ENCODE measurements at places on chromosomes 13 and 19.
A peak's percentile ranks its signal among the peaks of the same experiment; 100 is the strongest.

- peak; percentile 81 for DNase-seq
Observed at GRCh38 chr13:20814224-20814910, 40.6 kb upstream of the EEF1AKMT1 start.

DNA sequence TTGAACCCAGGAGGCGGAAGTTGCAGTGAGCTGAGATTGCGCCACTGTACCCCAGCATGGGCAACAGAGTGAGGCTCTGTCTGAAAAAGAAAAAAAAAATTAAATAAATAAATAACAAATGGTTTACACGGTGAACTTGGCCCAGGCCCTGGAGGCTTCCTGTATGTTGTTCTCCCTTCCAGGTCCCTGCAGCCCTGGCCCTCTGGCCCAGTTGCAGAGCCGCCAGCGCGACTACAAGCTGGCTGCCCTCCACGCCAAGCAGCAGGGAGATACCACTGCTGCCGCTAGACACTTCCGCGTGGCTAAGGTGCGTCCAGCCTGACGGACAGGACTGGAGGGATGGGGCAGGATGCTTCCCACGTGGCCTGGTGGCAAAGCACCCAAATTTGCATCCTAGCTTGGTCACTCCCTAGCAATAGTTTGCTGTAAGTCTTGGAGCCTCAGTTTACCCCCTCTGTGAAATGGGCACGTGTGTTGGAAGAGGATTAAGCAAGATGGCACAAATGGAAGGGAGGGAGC is 11.9 kb downstream of the CC2D1A start:
- no peak for DNase-seq

- DNase-seq = peak; percentile 55
Observed at GRCh38 chr13:99113351-99113750, 87.3 kb upstream of the UBAC2 start.

- DNase-seq = peak; percentile 30
Observed at GRCh38 chr13:113997845-113998751, 24.2 kb upstream of the C13orf46 start.

GRCh38 chr19:6048348-6048747 is 62.0 kb downstream of the RFX2 start:
- DNase-seq = no peak

DNA sequence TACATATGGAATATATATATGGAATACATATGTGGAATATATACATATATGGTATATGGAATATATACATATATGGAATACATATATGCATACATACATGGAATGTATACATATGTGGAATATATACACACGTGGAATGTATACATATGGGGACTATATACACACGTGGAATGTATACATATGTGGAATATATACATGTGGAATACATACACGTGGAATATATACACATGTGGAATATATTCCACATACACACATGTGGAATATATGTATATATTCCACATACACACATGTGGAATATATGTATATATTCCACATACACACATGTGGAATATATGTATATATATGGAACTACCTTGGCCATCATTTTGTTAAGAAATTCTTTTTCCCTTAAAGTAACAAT is 31.1 kb downstream of the ZNF571 start:
- no peak for DNase-seq

DNA sequence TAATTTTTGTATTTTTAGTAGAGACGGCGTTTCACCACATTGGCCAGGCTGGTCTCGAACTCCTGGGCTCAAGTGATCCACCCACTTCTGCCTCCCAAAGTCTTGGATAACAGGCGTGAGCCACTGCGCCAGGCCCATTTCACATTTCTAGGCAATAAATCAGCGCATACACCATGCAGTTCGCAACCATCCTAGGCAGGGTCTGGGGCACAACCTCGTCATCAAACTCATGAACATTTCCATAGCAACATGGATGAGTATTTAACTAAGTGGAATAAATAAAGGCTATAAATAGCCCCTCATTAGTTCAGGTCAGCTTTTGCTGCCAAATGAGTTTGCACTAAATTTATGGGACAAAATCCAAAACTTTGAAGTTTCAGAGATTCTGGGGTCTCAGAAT is 8.2 kb downstream of the MEIS3 start:
- no peak for DNase-seq

DNA sequence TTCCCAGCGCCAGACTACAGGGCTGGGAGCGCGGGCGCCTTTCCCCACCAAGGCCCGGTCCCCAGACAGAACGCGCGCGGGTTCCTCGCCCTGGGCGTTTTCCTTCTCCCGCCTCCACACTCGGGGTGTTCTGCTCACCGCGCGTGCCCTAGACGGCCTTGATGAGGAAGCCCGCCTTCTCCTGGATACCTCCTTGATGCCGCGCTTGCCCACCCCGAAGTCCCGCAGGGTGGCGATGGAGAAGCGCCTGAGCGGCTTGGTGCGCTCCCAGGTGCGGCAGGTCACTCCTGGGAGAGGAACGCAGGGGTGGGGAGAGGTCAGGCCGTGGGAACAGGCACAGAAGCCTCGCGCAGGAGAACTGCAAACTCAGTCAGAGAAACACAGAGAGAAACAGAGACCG is 34.8 kb downstream of the CYP2B6 start:
- no peak for DNase-seq

- DNase-seq = peak; percentile 19
Observed at GRCh38 chr13:90416519-90416918, 931.0 kb upstream of the MIR17HG start.

DNA sequence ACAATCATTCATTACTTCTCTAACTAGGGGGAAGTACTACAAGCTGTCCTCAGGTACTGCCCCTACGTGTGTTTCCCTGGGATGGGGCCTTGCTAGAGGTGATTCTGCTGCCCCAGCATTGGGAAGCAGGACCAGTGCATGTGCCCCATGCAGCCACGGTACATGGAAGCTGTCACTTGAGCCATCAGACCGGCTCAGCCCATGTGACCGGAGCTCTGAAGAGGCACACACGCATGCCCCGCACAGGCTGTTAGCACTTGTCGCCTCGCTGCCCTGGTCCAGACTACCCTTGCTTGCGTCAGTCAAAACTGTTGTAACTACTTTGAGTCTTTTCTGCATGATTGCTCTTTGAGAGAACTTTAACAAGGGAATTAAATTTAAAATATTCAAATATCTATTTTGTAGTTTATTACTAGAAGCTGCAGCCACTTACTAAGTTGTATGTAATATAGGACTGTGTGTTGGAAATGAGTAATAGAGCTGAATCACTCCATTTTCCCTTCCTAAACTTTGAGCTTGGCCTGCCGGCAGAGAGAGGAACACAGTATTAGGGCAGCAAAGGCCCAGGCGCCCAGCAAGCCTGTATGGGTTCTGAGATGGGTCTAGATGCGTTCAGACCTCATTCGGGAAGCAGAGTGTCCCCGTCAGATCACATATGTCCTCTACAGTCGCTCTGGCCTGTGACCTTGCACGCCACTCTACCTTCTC is 42.2 kb downstream of the DHRS12 start:
- no peak for DNase-seq

DNA sequence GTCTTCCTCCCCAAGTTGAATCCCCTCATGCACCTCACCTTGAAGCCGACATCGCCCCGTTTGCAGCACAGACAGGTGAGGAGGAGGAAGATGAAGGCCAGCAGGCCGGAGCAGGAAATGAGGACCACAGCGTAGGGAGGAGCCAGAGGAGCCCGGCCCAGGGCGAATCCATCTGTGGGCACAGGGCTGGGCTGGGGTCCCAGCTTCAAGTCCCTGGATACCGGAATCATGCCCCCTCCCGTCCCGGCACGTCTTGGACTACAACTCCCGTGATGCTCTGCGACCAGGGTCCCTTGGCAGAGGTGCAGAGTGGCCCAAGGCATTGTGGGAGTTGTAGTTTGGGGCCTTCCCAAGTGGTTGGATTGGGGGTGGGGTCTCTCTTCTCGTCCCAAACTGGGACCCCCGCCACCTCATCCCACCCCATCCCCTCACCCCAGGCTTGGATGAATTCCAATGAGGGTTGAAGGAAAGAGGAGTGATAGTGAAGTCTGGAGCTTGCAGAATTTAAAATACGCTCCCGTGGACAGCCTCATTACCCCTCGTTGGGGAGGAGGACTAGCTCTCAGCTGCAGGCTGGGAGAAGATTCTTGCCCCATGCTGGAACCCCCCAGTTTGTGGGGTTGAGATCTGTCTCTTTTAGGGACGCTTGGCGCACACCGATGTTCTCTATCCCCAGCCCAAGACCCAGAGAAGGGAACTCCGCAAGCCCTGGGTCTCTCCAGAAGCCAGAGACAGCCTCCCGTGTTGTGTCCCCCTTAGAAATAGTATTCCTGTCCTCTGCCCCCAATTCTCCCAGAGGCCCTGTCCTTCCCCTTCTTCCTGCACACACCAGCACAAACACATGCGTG is 990 bp downstream of the LMTK3 start:
- DNase-seq = no peak

- DNase-seq = no peak
Observed at GRCh38 chr13:101545521-101545920, 93.0 kb downstream of the ITGBL1 start.

DNA sequence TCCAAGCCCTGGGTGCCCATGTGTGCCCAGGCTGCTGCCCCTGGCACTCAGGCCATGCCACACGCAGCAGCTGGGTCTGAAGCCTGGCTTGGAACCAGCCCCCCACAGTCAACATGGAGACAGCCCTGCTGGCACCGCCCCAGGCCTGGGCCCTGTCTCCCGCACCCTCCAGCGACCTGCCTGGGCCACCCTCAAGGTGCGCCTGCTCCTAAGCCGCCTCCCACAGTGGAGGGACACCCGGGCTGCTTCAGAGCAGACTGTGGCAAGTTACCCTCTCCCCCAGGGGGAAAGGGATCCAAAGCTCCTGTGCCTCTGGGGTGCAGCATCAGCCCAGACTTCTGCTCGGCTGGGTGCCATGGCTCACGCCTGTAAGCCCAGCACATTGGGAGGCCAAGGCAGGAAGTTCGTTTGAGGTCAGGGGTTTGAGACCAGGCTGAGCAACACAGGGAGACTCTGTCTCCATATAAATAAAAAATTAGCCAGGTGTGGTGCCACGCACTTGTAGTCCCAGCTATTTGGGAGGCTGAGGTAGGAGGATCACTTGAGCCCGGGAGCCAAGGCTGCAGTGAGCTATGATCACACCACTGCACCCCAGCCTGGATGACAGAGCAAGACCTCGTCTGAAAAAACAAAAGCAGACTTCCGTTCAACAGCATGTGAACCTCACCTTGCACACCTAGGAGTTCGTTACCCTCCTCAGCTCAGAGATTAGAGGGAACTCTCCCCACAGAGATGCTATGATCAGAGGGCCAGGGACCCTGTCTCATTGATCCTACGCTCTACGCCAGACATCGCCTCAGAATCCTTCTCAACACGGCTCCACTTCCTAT is 15.6 kb downstream of the ELL start:
- DNase-seq = no peak

GRCh38 chr13:112879283-112879833 is 89.7 kb upstream of the MCF2L start:
- no peak for DNase-seq

DNA sequence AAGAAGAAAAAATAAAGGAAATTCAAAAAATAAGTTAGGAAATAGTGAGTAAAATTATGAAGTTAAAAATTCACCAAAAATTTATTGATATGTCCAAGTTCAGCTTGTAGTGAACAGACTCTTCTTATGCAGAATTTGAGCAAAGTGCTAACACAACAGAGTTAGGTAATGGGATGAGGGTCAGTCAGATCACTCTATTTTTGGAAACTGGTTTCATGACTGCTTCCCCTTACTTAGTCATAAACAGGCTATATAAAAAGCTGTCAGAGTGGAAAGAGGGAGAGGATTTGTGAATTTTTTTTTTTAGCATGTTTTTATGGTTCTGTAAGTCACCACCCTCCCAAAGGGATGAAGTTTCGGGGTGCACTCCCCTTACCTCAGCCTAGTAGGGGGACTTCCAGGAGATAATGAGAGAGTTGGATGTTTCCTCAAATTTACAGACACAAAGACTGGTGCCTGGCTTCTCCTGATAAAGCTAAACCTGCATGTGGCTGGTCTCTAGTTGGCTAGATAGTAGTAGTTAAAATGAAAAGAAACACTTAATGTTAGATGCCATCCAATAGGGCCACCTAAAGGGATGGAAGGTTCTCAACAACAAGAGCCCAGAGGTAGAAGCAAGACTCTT is 4.5 kb downstream of the CPB2 start:
- DNase-seq = no peak

DNA sequence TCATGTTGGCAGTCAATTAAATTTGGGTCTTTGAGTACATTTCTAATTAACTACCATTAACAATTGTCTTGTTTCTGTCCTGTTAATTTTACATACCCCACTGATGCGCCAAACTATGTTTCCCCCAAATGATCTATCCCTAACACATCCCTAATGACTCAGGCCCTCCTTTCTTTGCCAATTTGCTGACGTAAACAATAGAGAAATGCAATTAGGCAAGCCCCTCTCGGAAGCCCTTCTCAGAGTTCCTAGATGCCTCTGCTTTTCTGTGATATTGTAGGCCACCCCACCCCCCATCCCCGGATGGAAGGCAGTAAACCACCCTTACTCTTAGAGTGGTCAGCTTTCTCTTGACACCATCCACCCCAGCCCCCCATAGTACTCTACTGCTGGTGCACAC is 74.2 kb downstream of the FLT1 start:
- no peak for DNase-seq

- DNase-seq = no peak
Observed at GRCh38 chr19:50327461-50328223, 1.5 kb downstream of the KCNC3 start.

DNA sequence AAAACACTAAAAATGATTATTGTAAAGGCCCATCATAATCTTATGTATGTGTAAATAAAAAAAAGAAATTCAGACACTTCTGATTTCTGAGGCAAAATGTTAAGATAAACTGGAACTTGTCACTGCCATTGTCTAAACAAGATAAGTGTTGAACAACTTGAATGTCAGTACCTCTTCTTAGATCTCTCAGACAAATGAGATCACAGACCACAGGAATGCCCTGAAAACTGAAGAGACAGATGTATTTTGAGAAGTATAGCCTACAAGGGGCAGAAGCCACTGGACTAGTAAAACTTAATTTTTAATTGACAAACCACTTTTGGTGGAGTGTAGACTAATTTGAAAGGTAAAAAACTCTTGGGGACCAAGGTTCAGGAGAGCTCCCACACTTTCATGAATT is 375.5 kb upstream of the SLITRK5 start:
- DNase-seq = no peak

GRCh38 chr19:7860714-7861618 is 13.2 kb downstream of the PRR36 start:
- no peak for DNase-seq

DNA sequence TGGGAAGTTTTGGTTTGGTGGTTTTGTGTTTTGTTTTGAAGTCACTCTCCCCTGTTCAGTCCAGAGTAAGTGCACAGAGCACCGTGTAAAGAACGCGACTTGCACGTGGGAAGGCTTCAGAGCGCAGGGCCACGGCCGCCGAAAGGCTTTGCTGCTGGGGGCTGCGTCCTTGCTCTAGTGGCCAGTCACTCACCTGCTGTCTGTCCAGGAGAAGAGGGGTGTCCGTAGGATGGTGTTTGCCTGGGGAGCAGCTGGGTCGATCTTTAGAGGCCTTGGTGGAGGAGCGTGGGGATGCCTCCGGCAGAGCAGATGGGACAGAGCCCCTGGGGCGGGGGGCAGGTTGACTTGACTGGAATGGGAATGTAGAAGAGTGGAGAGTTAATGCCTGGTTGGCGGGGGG is 116.6 kb upstream of the MCF2L start:
- DNase-seq = no peak

- DNase-seq = no peak
Observed at GRCh38 chr13:39040206-39040605, 1.9 kb downstream of the NHLRC3 start.

Measured in SJSA1 (cell line).